ENCODE measurements at places on chromosomes 12 and 14. TPM values are rescaled to one million over a fixed set of nuclear protein-coding genes. Genes with fewer than 3 reads are reported as not detected.

The VRTN gene
- total RNA-seq, result not detected

The MSRB3 gene
- not detected for total RNA-seq

DNA sequence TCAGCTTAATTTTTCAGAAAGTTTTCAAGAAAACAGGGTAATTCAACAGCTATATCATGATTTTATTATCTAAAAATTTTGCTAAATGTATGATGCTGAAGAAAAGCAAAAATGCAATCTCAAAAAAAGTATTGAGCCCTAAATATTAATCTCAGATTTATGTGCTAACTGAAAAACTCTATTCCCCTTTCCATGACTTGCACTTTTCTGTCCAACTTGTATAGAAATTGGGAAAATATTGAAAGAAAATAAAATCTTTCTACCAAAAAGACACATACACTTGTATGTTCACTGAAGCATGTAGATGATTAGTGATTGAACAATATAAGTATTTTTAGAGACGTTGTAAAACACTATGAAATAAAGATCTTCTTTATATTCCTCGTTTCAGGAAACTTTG is 368.0 kb upstream of the ATXN7L3B start:
- no peaks in the 10 kb centered on the region for H3K36me3 ChIP-seq
- H3K27me3 ChIP-seq, result no peaks in the 10 kb centered on the region
- H3K27ac ChIP-seq, result no peak overlapping the region
- no peak for DNase-seq
- no peaks in the 10 kb centered on the region for H3K4me1 ChIP-seq
- no peak overlapping the region for H3K4me3 ChIP-seq

DNA sequence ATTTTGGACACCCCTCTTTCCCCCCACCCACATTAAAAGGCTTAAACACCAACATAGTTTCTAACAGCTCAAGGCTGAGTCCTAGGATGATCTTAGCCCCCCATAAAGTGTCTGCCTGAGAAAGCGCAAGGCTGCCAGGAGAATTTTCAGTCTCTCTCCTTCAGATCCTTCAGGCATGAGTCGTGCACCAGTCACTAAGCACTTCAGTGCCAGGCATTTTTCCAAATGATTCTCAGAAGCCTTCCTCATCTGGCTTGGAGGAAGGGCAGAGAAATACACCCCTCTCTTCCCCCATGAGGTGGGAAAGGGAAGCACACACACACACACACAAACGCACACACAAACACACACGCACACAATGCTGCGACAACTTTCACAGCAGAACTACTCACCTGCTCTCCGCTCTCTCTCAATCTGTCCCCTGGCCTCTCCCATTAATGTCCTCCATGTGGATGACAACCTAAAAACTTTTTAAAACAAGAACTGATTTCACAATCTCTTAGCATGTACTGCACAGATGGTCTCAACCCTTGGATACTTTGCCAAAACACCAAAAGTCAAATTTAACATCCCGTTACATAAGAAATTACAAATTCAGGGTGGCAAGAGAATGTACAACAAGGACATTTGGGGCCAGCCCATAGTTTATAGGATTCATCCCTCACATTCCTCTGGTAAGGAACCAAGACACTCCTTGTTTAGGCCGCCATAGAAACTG is 49.8 kb downstream of the CKAP4 start:
- H3K36me3 ChIP-seq, result no peaks in the 10 kb centered on the region
- no peak for DNase-seq
- no peaks in the 10 kb centered on the region for H3K4me1 ChIP-seq
- no peak overlapping the region for H3K4me3 ChIP-seq

DNA sequence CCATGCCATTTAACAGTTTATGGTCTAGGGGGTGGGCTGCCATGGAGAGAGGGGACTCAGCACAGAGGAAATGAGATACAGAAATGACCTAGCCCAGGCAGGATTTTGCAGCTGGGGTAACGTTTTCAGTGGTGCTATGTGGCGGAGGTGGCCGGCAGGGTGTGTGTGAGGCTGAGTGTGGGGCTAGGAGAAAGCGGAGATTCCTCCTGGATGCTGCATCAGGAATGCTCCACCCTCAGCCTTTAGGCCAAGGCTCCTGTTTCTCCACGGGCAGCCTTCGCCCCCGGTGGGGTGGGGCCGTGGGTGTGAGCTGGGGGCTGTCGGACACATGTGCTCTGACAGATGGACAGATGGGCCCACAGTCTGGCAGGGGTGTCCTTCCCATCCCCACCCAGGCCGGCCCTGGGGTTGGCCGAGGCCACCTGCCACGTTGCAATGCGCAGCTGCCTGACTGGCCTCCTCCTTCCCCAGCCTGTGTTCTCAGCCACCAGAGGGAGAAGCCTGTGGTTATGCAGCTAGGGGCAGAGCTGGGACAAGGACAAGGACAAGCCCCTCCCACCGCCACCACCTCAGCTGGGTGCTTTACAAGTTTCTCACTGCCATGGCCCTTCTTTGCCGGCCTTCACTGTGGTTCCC is 44.3 kb downstream of the TEAD4 start:
- no peak overlapping the region for H3K27ac ChIP-seq
- H3K4me1 ChIP-seq, result no peaks in the 10 kb centered on the region
- no peaks in the 10 kb centered on the region for H3K27me3 ChIP-seq
- no peak overlapping the region for H3K4me3 ChIP-seq
- H3K36me3 ChIP-seq, result no peaks in the 10 kb centered on the region

GRCh38 chr14:69574263-69574953 is at the start of gene CCDC177:
Gene CCDC177, minus strand, starts transcription at chr14:69574871. Its CDS starts 1,249 bp downstream, at chr14:69573622.
- H3K36me3 ChIP-seq, result no peaks in the 10 kb centered on the region
- peaks cover 25% of the 10 kb centered on the region for H3K27me3 ChIP-seq
- no peak within 1 kb of the TSS for H3K27ac ChIP-seq

- no peak for DNase-seq
- peaks cover 2% of the 10 kb centered on the region for H3K36me3 ChIP-seq
- H3K4me3 ChIP-seq, result no peak overlapping the region
- no peak overlapping the region for H3K27ac ChIP-seq
- no peaks in the 10 kb centered on the region for H3K27me3 ChIP-seq
These were observed 230.2 kb upstream of the RGS6 start for GRCh38 chr14:71701990-71702389.

DNA sequence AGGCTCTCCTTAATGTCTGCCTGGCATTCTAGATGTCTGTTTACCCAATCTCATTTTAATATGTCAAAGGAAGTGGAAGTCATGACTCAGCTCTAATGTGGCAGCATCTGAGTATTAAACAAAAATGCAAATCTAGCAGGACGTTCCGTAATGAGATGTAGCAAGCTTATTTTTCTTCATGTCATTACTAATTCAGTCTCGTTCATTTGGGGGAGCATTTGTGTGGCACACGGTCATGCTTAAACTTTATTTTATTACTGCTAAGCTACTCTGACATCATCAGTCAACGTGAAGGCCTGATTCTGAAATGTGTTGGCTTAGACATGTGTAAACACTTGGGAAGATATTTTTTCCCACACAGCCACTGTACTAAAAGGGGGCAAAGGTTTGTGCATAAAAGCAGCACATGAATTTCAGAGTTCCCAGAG is 326.7 kb upstream of the TMPO start:
- H3K27ac ChIP-seq, result no peak overlapping the region
- H3K27me3 ChIP-seq, result no peaks in the 10 kb centered on the region
- no peaks in the 10 kb centered on the region for H3K36me3 ChIP-seq
- DNase-seq, result no peak
- no peaks in the 10 kb centered on the region for H3K4me1 ChIP-seq

The MIP gene
- not detected for total RNA-seq

DNA sequence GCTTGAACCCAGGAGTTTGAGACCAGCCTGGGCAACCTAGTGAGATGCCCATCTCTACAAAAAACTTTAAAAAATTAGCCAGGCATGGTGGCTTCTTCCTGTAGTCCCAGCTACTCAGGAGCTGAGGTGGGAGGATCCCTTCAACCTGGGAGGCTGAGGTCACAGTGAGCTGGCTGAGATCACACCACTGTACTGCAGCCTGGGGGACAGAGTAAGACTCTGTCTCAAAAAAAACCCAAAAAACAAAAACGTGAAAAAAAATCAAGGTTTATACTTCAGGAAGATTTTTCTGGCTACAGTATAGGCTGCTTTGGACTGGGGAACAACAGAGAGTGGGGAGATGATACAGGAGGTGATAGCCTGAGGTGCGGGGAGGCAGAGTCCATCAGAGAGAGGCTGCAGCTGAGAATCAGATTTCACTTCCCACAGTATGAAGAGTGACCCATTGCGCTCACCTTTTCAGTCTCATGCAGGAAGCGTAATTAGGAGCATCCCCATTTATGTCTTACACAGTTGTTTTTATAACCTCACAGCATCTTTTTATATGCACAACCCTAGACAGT is 28.9 kb downstream of the DNAH10 start:
- no peaks in the 10 kb centered on the region for H3K4me1 ChIP-seq
- H3K36me3 ChIP-seq, result no peaks in the 10 kb centered on the region
- no peak overlapping the region for H3K27ac ChIP-seq
- no peak for DNase-seq

GRCh38 chr12:127970491-127970890 is 296.5 kb upstream of the TMEM132C start:
- no peaks in the 10 kb centered on the region for H3K4me1 ChIP-seq
- H3K27ac ChIP-seq, result no peak overlapping the region
- H3K4me3 ChIP-seq, result no peak overlapping the region
- no peaks in the 10 kb centered on the region for H3K27me3 ChIP-seq
- no peaks in the 10 kb centered on the region for H3K36me3 ChIP-seq
- no peak for DNase-seq

DNA sequence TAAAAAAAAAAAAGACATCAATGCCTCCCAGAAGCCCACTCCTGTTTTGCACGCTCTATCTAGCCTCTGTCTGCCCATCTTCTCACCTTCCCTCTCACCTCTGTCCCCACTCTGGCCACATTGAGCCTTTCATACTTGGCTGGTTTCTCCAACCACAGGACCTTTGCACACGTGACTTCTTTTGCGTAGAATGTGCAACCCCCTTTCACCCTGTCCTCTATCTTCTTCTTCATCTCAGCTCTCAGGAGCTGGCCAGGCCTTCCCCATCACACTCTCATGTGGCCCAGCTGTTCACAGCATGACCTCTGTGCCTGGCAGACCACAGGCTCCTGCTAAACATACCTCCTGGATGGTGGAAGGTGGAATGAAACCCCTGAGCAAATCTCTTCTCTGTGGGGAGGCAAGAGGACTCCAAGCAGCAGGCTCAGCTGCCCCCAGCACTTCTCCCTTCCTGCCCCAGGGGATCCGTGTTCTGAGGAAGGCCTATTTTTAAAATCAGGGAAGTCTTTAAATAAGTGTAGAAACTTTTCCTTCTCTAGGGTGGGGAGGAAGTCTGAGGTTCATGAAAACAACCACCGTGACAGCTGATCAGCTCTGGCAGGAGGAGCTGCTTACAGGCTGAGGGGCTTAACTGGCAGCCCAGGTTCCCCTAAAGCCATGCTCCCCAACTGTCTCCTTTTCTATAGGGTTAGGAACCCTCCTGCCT is 11.6 kb downstream of the HVCN1 start:
- H3K36me3 ChIP-seq, result peaks cover 9% of the 10 kb centered on the region
- no peaks in the 10 kb centered on the region for H3K27me3 ChIP-seq
- H3K4me3 ChIP-seq, result peak overlapping the region; percentile 30
- peak; percentile 76 for DNase-seq
- H3K4me1 ChIP-seq, result peaks cover 96% of the 10 kb centered on the region
- H3K27ac ChIP-seq, result peak overlapping the region; percentile 82

DNA sequence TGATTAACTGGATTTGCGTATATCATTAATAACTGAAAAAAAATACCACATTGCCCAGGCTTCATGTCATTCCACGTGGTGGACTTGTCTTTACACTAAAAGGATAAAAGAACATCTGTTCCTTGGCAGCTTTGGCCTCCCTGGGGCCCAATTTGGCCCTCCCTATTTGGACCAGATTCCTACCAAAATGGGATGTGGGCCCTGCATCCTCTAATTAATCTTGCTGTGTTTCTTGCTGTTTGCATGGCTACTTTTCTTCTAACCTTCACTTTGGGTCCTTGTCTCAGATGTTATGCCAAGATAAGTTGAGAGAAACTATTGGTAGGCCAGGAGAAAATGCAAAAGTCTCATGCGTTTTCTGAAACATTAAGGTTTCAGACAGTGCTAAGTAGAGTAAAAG is 57.5 kb downstream of the PTHLH start:
- H3K27me3 ChIP-seq, result no peaks in the 10 kb centered on the region
- H3K36me3 ChIP-seq, result no peaks in the 10 kb centered on the region
- DNase-seq, result no peak
- H3K4me1 ChIP-seq, result no peaks in the 10 kb centered on the region
- no peak overlapping the region for H3K4me3 ChIP-seq

The LHX5 gene
- total RNA-seq, result not detected

The OGFOD2 gene
- total RNA-seq, result 26.7 TPM

The PTPRR gene
- total RNA-seq, result not detected

- DNase-seq, result no peak
- H3K27me3 ChIP-seq, result no peaks in the 10 kb centered on the region
- peaks cover 30% of the 10 kb centered on the region for H3K4me1 ChIP-seq
- H3K4me3 ChIP-seq, result peak overlapping the region; percentile 97
These were observed 557 bp upstream of the FICD start for GRCh38 chr12:108514468-108514972.

GRCh38 chr14:95033682-95034632 is 123.4 kb downstream of the DICER1 start:
- H3K36me3 ChIP-seq, result no peaks in the 10 kb centered on the region
- H3K27ac ChIP-seq, result no peak overlapping the region
- DNase-seq, result no peak
- H3K27me3 ChIP-seq, result no peaks in the 10 kb centered on the region
- H3K4me1 ChIP-seq, result no peaks in the 10 kb centered on the region

GRCh38 chr12:114919479-114919878 is 235.5 kb upstream of the TBX3 start:
- H3K36me3 ChIP-seq, result no peaks in the 10 kb centered on the region
- H3K27me3 ChIP-seq, result no peaks in the 10 kb centered on the region
- H3K4me1 ChIP-seq, result no peaks in the 10 kb centered on the region
- no peak overlapping the region for H3K27ac ChIP-seq

GRCh38 chr14:35687335-35687939 is 121.7 kb downstream of the RALGAPA1 start:
- H3K27ac ChIP-seq, result no peak overlapping the region
- peaks cover 33% of the 10 kb centered on the region for H3K36me3 ChIP-seq
- H3K27me3 ChIP-seq, result no peaks in the 10 kb centered on the region
- peak; percentile 30 for DNase-seq
- H3K4me3 ChIP-seq, result no peak overlapping the region

The RERGL gene
- not detected for total RNA-seq

GRCh38 chr14:39265033-39265432 is 31.3 kb downstream of the MIA2 start:
- peaks cover 28% of the 10 kb centered on the region for H3K4me1 ChIP-seq
- no peaks in the 10 kb centered on the region for H3K36me3 ChIP-seq
- no peak overlapping the region for H3K27ac ChIP-seq
- no peak for DNase-seq
- no peak overlapping the region for H3K4me3 ChIP-seq

- no peak overlapping the region for H3K4me3 ChIP-seq
- no peaks in the 10 kb centered on the region for H3K36me3 ChIP-seq
- H3K4me1 ChIP-seq, result no peaks in the 10 kb centered on the region
These were observed 103.2 kb downstream of the KCNMB4 start for GRCh38 chr12:70469221-70469820.
